Left cardiac atrium (tissue), 4 donors: ENCODE measurements at places on chromosomes 3 and 15. TPM values are rescaled to one million over a fixed set of nuclear protein-coding genes. Genes with fewer than 3 reads are reported as not detected.

The ARGFX gene
- total RNA-seq, result not detected

GRCh38 chr15:57563416-57563815, 28.3 kb upstream of the MYZAP start:
- no peak for DNase-seq

- DNase-seq, result no peak
These were observed 3.2 kb downstream of the KCTD6 start for GRCh38 chr3:58495101-58495500.

The STRIT1 gene
- total RNA-seq, result not detected

The GDPGP1 gene
- total RNA-seq, result 11.9 TPM

The EPHA3 gene
- total RNA-seq, result 5.6 TPM

GRCh38 chr3:71944482-71945065, 159.6 kb upstream of the PROK2 start:
- no peak for DNase-seq

DNA sequence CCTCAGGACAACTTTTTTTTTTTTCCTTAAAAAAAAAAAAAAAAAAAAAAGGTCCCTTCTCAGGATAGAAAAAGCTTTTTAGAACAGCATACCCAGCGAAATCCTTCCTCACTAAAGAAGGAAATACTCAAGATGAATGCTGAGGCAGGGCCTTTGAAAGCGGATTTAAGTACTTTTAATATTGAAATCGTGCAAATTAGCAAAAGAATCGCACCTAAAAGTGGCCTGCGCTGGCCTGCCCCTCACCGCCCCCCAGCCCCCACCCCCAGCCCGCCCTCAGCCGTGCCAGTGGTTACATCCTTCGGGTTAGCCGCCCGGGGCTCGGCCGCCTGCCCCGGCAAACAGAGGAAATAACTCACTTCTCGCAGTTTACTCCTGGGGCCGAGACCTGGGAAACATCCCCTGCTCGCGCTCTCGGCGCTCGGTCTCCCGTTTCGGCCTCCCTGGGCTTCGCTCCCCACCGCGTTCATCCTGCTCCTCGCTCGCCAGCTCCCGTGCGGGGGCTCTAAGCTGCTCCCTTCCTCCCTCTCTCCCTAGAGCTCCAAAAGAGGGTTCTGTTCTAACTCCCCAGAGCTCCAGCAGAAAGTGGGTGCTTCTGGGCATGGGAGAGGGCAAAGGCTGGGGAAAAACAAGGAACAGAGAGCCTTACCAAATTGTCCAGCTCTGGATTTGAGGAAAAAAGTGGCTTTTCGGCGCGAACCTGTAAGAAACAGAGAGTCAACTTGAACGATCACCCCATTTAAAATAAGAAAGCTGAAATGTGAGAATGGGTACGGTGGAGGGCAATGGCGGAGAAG, 5.2 kb downstream of the MEIS2 start:
- DNase-seq, result no peak

The ZDHHC23 gene
- total RNA-seq, result 2.2 TPM

The GJD2 gene
- total RNA-seq, result 4.9 TPM

- DNase-seq, result no peak
These were observed 22.3 kb downstream of the KCNAB1 start for GRCh38 chr3:156142702-156143101.

DNA sequence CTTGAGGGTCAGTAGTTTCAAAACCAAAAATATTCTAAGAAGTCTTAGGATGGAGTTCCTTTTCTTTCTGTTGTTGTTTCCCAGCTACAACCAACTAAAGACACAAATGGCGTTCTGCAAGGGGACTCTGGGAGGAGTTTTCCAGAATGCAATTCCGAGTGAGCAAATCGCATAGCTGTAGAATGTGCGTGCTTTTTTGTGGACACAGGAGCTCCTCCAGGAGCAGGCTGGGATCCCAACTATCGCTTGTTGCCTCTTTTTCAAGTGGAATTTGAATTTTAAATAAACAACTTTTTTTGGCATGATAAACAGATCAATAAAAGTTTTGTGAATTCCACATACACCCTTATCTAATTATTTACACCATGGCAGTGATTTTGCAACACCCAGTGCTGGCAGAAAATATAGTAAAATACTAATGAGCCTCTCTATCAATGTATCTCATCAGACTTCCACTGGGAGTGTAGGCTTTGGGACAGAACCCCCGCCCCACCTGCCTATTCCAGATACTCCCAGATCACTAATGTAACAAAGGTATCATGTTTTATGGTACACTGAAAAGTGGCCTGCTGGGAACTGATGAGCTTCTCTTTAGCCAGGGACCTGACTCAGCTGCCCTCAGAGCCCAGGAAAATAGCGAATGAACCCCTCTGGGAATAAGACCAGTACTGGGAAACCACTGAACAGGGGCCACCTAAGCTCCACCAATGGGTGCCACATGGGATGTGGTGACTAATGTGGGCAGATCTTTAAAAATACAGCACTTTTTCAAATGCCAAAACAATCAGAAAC, 66.4 kb downstream of the LMCD1 start:
- no peak for DNase-seq

The PPP1R14D gene
- not detected for total RNA-seq

DNA sequence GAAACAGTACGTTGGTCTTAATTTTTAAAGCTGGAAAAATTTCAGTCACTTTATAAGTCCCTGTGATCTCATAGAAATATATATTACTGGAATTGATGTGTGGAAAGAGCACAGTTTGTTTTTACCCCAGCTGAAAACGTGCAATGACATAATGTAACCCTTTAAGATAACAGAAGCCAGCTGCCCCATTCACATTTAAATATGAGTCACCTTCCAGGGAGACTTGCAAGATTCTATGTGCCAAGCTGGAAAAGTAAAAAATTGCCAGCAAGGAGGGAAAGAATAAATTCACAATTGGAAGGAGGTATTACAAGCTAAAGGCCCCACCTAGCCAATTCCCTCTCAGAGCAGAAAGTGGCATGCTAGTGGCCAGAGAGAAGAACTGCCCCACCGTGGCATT, 50.2 kb downstream of the SAMMSON start:
- no peak for DNase-seq

The IP6K1 gene
- 22.4 TPM for total RNA-seq

- DNase-seq, result no peak
These were observed 12.8 kb upstream of the MEIS2 start for GRCh38 chr15:37112971-37113670.

DNA sequence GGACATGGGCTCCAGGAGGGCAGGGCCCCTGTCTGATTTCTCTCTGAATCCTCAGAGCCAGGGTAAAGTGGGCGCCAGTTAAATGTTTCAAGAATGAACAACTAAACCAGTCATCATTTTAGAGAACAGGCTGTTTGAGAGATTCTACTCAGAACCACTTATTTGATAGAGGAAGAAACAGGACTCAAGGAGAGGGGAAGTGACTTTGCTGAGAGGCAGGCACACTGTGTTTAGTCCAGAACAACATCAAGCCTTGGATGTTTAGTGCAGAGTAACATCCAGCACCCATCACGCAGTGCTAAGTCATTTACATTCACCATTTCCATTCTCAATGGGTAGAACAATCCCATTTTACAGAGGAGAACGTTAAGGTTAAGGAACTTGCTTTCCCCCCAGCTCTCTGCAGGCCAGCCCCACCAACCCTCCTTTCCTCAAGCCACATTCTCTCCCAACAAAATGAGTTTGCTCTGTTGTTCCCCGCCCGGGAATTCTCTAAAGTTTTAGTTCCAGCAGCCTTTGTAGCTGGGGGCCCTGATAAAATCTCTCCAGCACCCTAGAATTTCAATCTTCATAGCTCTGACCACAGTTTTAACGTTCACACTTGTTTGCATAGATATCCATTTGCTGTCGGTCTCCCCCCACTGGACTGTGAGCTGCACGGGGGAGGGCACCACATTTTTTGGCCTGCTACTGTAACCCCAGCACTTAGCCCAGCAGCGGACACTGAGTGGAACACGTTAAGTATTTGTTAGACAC, 962 bp downstream of the NMNAT3 start:
- no peak for DNase-seq

The CFAP92 gene
- total RNA-seq, result 0.73 TPM

- DNase-seq, result no peak
These were observed 60.5 kb downstream of the IGF2BP2 start for GRCh38 chr3:185764163-185764979.

DNA sequence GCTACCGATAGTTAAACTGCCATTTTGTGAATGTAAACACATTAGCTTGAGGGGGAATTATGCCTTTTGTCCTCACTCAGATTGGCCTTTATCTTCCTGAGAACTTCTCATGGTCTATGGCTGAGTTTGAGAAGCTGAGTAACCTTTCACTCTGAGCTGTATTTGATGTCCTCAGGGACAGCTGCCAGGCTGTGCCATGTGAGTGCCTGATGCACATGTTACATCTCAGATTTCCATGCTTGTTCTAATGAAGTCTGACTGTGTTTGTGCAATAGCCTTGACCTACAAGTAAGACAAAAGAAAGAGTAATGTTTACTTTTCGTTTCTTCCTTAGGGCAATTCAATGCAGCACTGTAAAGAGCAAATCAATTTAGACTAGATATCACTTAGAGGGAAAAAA, 44.1 kb upstream of the ARL6 start:
- DNase-seq, result no peak

The PLCD1 gene
- total RNA-seq, result 12.3 TPM

DNA sequence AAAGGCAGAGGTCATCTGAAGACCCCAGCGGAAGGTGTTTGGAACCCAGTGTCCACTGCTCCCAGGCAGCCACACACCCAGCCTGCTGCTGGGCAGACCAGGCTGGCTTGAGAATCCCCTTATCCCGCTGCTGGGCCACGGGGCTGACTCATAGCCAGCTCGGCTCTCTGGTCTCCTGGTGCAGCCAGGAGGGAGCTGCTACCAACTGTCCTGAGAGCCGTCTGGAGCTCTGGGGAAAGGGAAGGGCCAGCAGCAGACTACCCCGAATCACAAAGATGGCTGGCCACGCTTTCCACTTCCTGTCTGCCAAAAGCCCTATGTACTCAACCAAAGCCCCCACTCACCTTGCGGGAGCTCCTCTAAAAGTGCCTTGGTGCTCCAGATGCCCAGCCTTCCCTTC, 38.3 kb downstream of the WHAMM start:
- no peak for DNase-seq

GRCh38 chr15:64800476-64800875, 25.0 kb downstream of the PIF1 start:
- no peak for DNase-seq

DNA sequence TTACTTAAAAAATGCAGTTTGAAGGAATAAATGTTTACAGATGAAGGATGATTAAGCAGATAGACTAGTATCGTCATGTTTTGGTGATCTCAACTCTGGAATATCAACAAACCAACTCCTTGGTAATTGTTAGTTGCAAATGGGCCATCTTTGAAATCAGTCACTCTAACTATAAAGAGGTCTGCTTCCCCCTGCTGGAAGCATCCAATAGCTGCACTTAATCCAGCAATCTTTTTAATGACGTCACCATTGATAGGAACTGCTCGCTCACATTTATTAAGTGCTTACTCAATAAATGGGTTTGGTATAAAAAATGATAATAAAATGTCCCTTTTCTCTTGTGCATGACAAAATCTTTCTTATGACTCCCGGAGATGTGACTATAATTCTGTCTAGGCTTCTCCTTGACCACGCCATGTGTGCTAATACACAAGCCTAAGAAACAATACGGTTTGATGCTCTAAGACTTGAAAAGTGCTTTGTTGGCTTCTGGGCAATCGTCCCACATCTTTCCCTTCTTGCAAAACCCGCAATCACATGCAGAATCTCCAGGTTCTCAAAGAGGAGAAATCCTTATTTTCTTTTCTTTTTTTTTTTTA, 227.6 kb upstream of the POU1F1 start:
- DNase-seq, result no peak

- DNase-seq, result no peak
These were observed 43.0 kb downstream of the LIPC start for GRCh38 chr15:58474741-58475323.

DNA sequence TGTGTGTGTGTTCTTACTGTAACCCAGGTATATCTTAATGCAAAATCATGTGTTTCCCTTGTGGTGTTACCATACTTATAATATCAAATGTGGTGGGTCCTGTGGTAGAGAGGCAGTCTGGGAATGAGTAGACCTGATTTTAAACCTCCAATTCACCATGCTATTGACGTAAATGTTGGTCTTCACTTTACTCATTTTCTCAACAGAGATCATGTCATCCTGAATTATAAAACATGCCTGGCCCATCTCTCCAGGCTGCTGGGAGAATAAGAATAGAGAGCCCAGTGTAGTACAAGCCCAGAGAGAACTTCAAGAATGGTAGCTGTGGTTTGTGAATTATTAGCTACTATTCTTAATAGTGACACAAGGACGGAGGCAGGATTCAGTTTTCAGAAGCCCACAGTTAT, 88.1 kb downstream of the MBNL1 start:
- DNase-seq, result no peak

DNA sequence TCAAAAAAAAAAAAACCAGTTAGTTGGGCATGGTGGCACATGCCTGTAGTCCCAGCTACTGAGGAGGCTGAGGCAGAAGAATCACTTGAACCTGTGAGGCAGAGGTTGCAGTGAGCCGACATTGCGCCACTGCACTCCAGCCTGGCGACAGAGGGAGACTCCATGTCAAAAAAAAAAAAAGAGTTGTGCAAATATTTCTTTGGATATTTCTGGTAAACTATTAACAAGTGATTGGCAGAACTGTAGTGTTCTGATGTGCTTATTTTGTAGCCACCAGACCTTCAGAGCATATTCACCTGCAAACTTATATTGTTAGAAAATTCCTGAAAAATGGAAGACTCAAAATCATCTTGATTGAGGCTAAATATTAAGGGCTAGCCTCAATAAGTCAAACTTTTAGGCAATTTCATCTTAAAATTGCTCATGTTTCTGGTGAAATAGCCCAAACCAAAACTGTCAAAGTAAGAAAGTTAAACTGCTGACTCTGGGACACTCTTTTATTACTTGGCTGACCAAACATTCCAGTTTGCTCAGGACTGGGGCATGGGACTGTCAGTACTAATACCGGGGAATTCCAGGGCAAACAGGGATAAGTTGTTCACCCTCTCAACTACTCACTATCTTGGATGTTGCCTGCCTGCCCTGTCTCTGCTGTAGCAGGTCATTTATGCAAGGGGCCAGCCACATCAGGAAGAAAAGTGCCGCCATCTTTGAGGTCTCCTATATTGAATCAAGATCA, 37.0 kb downstream of the ABHD2 start:
- no peak for DNase-seq

The UQCRC1 gene
- 651 TPM for total RNA-seq

DNA sequence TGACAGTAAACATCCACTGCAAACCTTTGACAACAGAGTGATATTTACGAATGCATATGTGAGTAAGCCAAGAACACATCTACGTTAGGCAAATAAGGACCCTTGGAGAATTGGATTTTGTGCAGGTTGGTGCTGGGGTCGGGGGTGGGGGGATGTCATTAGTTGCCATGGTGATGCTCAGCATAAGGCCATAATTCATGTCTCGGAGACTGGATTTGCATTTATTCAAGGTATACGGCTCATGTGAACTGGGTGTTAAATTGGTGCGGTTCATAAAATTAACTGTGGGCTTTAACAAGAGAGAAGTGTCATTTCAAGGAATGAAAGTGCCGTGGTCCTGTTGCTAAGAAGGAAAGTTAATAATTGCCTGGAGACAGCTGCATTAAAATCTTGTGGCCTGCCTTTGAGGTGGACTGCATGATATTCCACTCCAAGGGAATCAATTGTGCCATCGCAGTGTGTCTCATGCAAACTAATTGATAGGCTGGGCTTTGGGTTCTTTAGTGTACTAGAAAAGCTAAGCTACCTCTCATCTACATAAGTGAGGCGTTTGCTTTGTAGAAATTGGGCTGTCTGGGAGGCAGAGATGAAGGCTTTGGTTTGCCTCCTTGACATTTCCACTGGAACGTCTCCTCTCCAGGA, 228.9 kb upstream of the FEZF2 start:
- DNase-seq, result no peak

GRCh38 chr3:46935168-46935858, 41.2 kb downstream of the CCDC12 start:
- peak; percentile 91 for DNase-seq

The FOXB1 gene
- total RNA-seq, result not detected

GRCh38 chr3:156582532-156583183, 27.7 kb upstream of the SSR3 start:
- DNase-seq, result no peak

The FAN1 gene
- total RNA-seq, result 19.9 TPM
